ENCODE measurements at places on chromosomes 13 and 19. TPM values are rescaled to one million over a fixed set of nuclear protein-coding genes. Genes with fewer than 3 reads are reported as not detected.

DNA sequence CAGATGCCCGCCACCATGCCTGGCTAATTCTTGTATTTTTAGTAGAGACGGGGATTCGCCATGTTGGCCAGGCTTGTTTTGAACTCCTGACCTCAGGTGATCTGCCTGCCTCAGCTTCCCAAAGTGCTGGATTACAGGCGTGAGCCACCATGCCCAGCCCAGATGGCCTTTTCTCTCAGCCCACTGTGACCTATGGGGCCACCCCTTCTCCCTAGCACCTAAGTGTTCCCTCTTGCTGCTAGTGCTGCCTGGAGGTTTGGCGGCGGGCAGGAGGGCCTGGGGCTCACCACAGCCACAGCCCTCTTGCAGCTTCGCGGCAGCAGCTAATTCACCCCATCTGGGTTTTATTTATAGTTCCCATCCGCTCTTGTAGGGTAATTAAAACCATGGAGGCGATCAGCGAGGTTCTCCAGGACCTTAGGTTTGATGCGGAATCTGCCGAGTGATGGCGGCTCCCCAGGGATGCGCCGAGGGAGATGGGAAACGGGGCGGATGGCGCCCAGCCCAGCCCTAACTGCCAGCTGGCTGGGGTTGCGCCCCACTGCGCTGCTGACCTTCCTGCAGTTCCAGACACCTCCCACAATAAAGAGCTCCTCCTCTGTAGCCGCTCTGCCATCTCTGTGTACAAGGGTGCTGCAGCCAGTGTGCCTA lies 3.3 kb downstream of the REX1BD start:
- peaks cover 11% of the 10 kb centered on the region for H3K36me3 ChIP-seq
- no peaks in the 10 kb centered on the region for H3K27me3 ChIP-seq
- no peak overlapping the region for H3K4me3 ChIP-seq
- no peak overlapping the region for H3K27ac ChIP-seq
- H3K4me1 ChIP-seq: peaks cover 25% of the 10 kb centered on the region

GRCh38 chr19:42042455-42043170 lies 27.4 kb downstream of the GRIK5 start:
- no peak for DNase-seq
- peak overlapping the region; percentile 20 for H3K27ac ChIP-seq
- no peaks in the 10 kb centered on the region for H3K27me3 ChIP-seq

GRCh38 chr13:99982731-99983498 lies 1.3 kb downstream of the ZIC2 start:
- H3K36me3 ChIP-seq: no peaks in the 10 kb centered on the region
- no peak overlapping the region for H3K4me3 ChIP-seq
- peaks cover 99% of the 10 kb centered on the region for H3K27me3 ChIP-seq
- DNase-seq: no peak
- H3K27ac ChIP-seq: no peak overlapping the region

- H3K4me3 ChIP-seq: no peak overlapping the region
- H3K27ac ChIP-seq: no peak overlapping the region
- no peak for DNase-seq
- no peaks in the 10 kb centered on the region for H3K36me3 ChIP-seq
- H3K27me3 ChIP-seq: no peaks in the 10 kb centered on the region
Observed at GRCh38 chr19:4896372-4896771, 6.3 kb downstream of the ARRDC5 start.

- no peak overlapping the region for H3K27ac ChIP-seq
- H3K27me3 ChIP-seq: no peaks in the 10 kb centered on the region
- no peaks in the 10 kb centered on the region for H3K36me3 ChIP-seq
- no peak for DNase-seq
- peaks cover 36% of the 10 kb centered on the region for H3K4me1 ChIP-seq
Observed at GRCh38 chr19:10224337-10224736, 6.8 kb downstream of the S1PR2 start.

The MAMSTR gene
- total RNA-seq: 5.5 TPM

The MYH14 gene
- 76.4 TPM for total RNA-seq
